NCI-H2107 (cell line): ENCODE measurements at places on chromosomes 6 and 20.

DNA sequence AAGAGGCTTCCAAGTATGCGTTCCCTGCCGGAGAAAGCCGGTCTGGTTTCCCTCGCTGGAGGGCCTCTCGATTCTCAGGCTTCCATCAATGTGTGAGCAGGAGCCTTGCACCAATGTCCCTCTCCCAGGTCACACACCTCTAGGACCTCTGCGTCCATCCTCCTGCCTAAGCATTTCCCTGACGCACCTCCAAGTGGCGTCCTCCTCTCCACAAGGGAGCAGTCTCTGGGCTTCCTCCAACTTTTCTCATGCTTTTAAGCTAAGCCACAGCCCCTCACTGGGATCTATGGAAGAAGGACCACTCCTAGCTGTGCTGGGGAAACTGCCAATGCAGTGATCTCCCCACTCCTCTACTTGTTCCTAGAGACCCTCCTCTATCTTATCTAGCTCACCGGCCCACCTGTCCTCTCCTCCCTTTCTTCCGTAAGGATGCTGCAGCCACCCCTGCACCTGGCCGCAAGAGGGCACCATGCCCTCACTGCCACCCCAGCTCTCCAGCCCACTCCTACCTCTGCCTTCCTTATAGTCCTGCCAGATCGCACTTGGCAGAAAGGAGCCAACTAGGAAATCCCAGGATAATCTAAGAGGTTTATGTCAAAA is 258.7 kb downstream of the LRFN2 start:
- DNase-seq = peak; percentile 41

DNA sequence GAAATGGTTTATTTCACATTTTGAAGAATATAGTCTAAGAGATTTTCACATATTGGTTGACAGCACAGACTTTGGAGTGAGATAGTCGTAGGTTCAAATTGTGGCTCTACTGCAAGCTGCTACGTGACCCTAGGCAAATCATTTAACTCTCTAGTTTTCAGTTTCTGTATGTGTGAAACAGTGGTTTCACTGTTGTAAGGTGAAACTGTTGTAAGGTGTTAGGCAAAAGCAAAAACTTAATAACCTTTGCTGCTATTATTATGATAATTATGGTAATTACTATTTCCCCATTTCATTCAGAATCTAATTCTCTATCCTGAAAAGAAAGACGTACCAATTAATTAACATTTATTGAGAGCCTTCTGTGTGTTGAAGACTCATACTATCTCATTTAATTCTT is 144.2 kb downstream of the REV3L start:
- no peak for DNase-seq

- no peak for DNase-seq
These were observed 188.5 kb downstream of the ADAT2 start for GRCh38 chr6:143261899-143262436.

DNA sequence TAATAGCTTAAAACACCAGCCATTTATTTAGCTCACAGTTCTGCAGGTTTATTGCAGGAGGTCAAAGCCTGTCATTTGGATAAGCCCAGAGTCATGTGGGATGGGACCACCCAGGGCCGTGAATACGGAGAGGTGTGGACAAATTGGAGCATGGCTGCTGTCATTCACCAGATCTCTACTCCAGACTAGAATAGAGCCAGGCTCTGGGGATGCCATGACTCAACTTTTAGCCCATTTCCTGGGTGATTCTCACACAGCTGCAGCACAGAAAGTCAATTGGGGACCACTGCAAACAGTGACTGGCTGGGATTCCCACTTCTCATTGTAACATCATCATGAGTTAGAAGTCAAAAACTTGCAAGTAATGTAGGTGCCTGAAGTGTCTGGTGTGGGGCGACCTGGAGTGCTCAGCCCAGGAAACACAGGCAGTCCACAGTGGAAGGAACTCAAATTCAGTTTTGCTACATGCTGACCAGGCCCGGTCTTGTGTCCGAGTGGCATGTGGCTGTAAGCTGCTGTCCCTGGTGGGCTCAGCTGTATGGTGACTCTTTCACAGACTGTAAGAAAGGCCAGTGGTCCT is 174.3 kb downstream of the SCP2D1 start:
- DNase-seq = no peak

DNA sequence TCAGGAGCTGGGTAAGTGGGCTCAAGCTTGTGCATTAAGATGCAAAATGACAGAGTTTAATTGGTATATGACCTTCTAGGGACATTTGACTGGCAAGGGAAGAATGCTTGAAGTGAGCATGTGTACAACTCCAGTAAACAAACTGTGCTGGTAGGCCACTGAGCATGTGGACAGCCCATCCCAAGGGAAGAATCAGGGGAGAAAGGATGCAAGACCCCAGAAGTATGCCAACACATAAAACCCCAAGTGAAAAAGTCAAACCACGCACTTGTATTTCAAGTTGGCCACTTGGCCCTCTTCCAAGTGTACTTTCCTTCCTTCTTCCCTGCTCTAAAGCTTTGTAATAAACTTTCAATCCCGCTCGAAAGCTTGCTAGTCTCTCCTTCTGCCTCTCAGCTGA is 10.4 kb upstream of the THBD start:
- DNase-seq = no peak

GRCh38 chr6:97427648-97428047 is 144.6 kb upstream of the MMS22L start:
- DNase-seq = no peak

DNA sequence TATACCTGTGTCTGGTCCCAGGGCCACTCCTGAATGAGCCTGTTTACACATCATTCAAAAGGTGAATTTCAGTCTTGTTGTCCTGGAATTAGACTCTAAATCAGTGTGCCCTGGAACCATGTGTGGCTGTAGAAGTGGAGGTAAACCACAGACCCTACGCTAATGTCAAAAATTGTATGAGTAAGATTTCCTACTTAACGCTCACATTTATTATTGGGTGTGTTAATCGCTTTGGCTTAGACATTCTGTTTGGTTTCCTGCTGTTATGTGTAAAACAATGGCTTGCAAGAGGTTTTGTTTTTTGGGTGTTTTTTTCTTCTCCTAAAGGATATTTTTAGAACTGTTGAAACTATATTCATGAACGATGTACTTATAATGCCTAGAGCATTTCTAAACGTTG is 19.3 kb downstream of the PLCB1 start:
- DNase-seq = no peak

DNA sequence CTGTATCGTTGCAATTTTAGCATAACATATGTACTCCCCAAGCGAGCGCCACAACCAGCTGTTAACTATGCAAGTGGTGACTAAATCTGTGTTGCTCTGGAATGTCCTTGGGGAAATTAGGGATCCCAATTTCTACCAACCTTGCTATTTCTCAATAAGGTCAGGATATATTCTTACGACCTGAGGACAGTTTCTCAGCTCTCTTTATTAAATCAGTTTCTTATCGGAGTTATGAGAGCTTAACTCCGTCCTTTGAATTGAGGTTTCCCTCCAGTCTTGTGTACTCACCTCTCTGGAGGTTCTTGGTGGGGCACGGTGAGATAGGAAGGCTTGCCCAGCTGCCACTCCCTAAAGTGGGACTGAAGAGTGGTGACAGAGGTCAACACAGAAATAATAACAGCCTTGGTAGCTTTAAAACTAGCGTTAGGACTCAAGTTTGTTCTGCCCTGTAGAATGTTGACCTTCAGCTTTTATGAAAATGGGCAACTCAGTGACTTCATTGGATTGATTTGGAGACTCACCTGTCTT is 694 bp downstream of the MRPS18B start:
- DNase-seq = no peak

GRCh38 chr20:62293111-62293784 is 9.5 kb upstream of the ADRM1 start:
- no peak for DNase-seq

- no peak for DNase-seq
These were observed 1.2 kb downstream of the ANGPT4 start for GRCh38 chr20:914727-915498.

GRCh38 chr6:46022106-46022948 is 6.7 kb upstream of the CLIC5 start:
- DNase-seq = no peak

GRCh38 chr6:21278375-21278745 is 315.2 kb upstream of the SOX4 start:
- no peak for DNase-seq

DNA sequence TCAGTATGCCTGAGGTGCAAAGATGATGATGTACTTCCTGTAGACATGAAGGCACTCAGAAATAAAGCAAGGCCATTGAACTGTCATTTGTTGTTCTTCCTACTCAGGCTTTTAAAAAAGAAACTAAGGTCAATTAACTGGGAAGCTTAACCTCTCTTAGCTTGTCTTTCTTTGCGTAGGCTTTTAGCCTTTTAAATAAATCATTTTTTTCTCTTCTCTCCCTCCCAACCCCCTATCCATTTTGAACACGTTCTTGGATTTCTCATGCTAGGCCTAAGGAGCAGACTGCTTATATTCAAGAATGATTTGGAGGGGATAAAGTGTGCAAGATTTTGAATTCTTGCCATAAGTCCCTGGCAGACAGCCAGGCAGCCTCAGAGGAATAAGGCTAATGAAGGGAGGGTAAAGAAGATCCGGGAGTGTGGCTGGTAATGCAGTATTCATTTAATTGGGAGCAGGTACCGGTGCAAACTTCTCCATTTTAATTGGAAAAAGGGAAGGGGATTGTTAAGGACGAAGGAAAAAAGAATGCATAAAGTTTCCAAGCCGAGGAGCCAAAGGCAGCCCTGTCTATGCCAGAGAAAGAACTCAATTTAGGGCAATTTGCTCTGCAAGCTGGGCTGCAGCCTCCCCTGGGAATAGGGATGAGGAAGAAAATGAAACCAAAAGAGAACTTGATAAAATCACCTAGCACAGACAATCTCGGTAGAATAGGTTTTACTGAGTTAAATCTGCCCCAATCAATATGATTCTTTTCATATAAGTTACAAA is 343.8 kb upstream of the MMS22L start:
- peak; percentile 25 for DNase-seq

- DNase-seq = no peak
These were observed 58.3 kb upstream of the IYD start for GRCh38 chr6:150310539-150310938.

DNA sequence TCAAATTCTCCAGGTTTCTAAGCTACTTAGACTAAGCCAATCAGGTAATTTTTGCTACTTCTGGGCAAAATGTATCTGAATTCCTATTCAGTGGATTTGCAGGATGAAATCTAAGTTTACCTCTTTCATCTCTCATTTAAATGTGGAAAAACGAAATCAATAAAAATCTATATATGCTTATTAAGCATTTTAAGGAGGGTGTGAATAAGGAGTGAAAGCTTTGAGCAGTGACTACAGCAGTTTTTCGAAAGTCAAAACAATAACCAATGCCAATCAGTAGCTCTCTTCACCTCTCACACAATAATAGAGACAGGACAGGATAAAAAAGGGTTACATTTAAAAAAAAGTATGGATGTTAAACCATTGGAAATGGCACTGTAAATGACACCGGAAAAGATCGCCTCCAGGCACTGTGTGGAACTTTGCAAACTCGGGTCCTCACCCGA is 476 bp upstream of the BCKDHB start:
- DNase-seq = no peak

DNA sequence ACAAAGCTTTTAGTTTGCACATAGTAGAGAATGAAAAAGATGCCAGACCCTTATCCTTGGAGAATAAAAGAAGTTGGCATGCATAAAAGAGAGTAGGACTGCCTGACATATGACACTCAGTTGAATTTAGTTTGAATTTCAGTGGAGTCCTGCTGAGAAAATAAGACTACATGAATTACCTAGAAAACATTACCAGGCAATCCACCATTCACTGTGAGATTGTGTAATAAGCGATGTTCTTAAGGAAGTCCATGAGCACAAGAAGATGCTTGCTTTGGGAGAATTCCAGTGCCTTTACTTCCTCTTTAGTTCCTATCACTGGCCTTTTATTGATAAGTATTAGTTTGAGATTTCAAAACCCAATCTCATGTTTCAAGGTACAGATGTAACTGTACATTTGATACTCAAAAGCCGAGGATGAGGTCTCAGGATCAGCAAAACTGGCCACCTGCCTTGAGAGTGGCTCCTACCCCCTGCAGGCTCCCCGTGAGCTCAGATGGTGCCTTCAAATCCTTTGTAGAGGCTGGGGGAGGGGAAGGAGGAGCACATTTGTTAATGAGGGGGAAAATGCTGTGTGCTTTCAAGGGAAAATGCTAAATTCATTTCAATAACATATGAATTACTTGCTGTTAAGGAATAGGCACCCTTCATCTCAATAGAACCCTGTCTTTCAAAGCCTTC is 11.2 kb upstream of the UNC93A start:
- no peak for DNase-seq

DNA sequence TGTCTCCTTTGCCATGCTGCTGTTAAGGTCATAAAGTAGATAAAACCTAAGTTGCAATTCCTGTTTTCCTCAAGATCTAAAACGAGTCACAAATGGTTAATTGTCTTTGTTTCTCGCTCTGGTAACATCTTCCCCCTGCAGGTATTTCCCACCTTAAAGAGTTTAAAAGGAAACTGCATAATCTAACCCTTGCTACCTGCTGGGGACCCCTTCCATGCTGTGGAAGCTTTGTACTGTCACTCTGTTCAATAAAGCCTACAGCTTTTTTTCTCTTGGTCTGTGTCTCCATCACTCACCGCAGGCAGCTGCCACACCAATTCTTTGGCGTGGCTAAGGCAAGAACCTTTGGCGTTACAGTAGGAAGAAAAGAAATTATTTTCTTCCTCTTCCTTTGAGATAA is 117.7 kb upstream of the GJE1 start:
- no peak for DNase-seq

GRCh38 chr6:3392930-3393835 is 63.7 kb downstream of the SLC22A23 start:
- DNase-seq = no peak

DNA sequence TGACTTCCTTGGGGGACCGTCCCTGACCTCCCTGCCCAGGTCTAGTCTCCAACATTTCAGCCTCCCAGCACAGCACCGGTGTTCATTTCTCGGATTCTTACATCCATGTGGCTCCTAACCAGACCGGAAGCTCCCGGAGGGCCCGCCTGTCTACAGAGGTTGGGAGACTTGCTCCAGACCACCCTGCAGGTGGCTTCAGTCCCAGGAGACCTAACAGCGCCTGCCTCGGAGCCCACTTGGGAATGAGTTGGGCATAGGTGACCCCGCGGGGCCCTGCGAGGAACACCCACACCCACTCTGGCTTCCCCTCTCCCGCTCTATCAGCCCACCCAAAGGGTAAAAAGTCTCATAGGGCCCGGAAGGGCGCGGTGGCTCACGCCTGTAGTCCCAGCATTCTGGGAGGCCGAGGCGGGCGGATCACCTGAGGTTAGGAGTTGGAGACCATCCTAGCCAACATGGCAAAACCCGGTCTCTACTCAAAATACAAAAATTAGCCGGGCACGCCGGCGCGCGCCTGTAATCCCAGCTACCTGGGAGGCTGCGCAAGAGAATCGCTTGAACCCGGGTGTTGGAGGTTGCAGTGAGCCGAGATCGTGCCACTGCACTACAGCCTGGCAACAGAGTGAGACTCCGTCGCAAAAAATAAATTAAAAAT is 5.4 kb downstream of the DPPA5 start:
- DNase-seq = no peak
